ENCODE measurements at places on chromosomes 2 and 18. TPM values are rescaled to one million over a fixed set of nuclear protein-coding genes. Genes with fewer than 3 reads are reported as not detected.

The MOCOS gene
- total RNA-seq = 1.8 TPM

The TUBA3E gene
- total RNA-seq = not detected

The MPPE1 gene
- 19.8 TPM for total RNA-seq

The VIT gene
- total RNA-seq = not detected

The CNGA3 gene
- total RNA-seq = not detected

The CNTNAP5 gene
- total RNA-seq = not detected

The GRHL1 gene
- total RNA-seq = 0.82 TPM

The SNX17 gene
- total RNA-seq = 108 TPM

The MBD1 gene
- 55.2 TPM for total RNA-seq

The IL36A gene
- total RNA-seq = not detected

The DUSP2 gene
- 0.10 TPM for total RNA-seq

The RAX gene
- not detected for total RNA-seq

The CHST10 gene
- total RNA-seq = 13.4 TPM

The C18orf54 gene
- total RNA-seq = 5.7 TPM

The SCN7A gene
- total RNA-seq = not detected

The TUBA4B gene
- total RNA-seq = not detected

The CLIP4 gene
- total RNA-seq = 17.5 TPM

The OR6B2 gene
- total RNA-seq = not detected

The GAREM2 gene
- total RNA-seq = 3.4 TPM

Data from glomerular endothelial cell (primary cell).